ENCODE measurements at places on chromosomes 4 and X. TPM values are rescaled to one million over a fixed set of nuclear protein-coding genes. Genes with fewer than 3 reads are reported as not detected.

TLR10 gene
- not detected for total RNA-seq

FSTL5 gene
- 0.08 TPM for total RNA-seq

GSX2 gene
- not detected for total RNA-seq

PFKFB1 gene
- total RNA-seq: 0.49 TPM

CORIN gene
- total RNA-seq: 0.51 TPM

GPM6B gene
- 18.8 TPM for total RNA-seq
